Breast epithelium (tissue), 4 donors: ENCODE measurements at places on chromosomes 6 and 20.

DNA sequence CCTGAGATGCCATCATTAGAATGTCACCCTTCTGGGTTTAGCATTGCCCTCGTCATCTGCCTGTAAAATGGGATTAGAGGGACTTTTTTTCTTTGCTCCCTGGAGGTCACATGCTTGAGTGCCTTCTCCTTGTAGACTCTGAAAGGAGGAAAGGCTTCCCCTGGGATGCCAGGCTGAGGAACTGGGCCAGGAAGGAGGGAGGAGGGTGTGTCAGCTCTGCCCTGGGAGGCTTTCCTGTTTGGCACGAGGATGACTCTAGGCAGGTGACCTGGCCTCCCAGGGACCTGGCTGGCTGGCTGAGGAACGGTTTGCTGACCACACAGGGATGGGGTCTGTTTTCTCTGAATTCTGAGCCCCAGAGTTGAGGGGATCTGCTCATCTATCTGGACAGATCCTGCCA is 137.9 kb upstream of the RNF24 start:
- no peaks in the 10 kb centered on the region for H3K27me3 ChIP-seq
- H3K4me3 ChIP-seq: no peak overlapping the region
- no peak for DNase-seq

DNA sequence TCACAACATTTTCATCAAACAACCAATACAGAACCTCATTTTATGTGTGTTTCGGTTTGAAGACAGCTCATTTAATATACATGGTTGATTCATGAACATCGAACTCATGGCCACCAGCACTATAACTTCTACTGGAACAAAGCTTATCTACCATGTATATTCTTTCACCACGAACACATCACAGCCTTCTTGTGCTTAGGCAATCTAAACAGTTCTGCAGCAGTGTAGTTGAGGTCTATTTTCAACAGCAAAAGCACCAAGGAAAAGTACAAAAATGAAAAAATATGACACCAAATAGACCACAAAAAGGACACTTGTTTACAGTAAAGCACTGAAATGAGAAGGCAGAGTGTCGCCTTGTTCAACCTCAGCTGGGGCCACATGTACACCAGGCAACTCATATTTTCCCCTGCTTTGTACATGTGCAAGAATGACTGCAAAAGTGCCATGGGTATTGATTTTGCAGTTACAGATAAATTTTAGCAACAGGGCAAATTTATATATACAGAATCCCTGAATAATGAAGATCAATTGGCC is 25.8 kb upstream of the KCNK5 start:
- no peaks in the 10 kb centered on the region for H3K4me1 ChIP-seq
- no peak for DNase-seq
- H3K4me3 ChIP-seq: no peak overlapping the region
- H3K36me3 ChIP-seq: no peaks in the 10 kb centered on the region
- peaks cover 5% of the 10 kb centered on the region for H3K27me3 ChIP-seq

GRCh38 chr6:40444312-40444711 is 142.9 kb downstream of the LRFN2 start:
- no peak overlapping the region for H3K4me3 ChIP-seq
- no peak for DNase-seq
- no peaks in the 10 kb centered on the region for H3K36me3 ChIP-seq

DNA sequence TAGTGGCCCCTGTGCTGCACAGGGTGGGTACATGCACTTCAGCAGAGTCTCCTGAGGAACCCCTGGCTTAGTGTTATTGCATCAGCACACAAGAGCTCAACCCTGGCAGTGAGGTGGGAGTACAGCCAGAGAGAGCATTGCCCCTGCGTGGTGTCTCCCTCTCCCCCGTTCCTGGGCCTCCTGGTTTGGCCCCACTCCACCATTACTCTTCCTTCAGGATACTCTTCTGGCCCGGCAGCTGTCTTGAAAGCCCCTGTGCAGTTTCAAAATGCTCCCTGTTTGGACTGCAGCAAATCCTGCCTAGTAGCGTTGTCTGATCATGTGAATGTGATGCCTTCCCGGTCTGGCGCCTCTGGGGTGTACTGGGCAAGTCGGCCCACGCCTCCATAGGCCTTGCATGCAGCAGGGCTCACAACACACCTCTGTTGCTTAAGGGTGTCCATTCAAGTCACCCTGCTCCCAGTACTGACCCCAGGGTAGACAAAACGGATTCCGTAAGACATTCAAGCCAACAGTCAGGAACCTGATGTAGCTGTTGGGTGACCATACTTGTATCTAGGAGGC is 32.1 kb downstream of the TXNDC5 start:
- no peaks in the 10 kb centered on the region for H3K36me3 ChIP-seq
- H3K4me3 ChIP-seq: no peak overlapping the region
- DNase-seq: no peak
- H3K4me1 ChIP-seq: no peaks in the 10 kb centered on the region
- no peak overlapping the region for H3K27ac ChIP-seq
- no peaks in the 10 kb centered on the region for H3K27me3 ChIP-seq

DNA sequence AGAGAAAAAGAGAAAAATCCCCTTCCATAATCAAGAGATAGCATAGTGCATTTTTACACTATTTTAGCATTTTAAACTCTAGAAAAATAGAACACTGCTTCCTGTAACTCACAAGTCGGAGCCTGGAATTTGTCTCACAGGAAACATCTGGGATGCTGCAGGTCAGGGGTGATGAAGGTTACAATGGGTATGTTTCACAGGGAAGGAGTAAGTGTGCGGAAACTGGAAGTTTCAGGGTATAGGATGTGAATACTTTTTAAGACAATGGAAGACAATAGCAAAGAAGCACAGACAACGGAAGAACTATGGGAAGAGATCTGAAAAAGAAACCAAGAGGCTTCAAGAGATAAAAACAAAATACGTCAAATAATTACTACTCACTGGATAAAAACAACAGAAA is 361.0 kb upstream of the MARCKS start:
- no peaks in the 10 kb centered on the region for H3K4me1 ChIP-seq
- H3K36me3 ChIP-seq: no peaks in the 10 kb centered on the region
- no peak for DNase-seq

DNA sequence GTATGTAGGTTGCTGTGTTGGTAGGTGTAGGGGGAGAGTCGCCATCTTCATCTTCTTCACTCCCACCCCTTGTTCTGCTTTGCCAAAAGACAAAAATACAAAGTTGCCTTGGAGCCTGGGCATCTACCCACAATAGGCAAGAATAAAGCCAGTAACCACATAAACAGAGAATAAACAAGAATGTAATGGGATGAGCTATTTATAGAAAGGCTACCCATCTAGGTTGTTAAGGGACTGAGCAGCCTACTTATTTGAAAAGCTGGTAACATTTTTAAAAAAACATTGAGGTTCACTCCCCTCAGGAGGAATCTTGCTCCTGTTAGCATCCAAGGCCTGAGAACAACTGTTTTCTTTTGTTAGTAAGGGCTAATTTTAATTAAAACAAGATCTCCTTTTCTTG is 301.4 kb upstream of the STXBP5 start:
- H3K4me3 ChIP-seq: no peak overlapping the region
- H3K36me3 ChIP-seq: no peaks in the 10 kb centered on the region
- H3K4me1 ChIP-seq: peaks cover 12% of the 10 kb centered on the region
- no peaks in the 10 kb centered on the region for H3K27me3 ChIP-seq
- no peak for DNase-seq

DNA sequence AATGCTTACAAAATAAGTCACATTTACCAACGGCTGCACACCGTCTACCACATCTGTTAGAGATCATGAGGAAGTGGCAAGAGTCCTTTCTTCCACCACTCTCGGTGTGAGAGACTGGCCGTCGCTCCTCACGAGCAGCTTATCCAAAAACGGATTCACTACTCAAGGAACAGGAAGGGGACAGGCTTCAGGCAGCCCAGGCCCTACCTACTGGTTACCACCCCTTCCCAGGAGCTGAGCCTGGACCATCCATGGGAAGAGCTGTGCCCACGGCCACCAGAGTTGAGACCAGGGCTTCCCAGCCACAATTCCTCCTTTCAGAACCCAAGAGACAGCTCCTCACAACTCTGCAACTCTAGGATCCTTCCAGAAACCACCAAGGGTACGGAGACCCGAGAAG is 37.0 kb downstream of the FOXF2 start:
- no peak overlapping the region for H3K27ac ChIP-seq
- no peak for DNase-seq
- H3K36me3 ChIP-seq: no peaks in the 10 kb centered on the region
- H3K4me3 ChIP-seq: peak overlapping the region; percentile 21
- H3K27me3 ChIP-seq: no peaks in the 10 kb centered on the region

GRCh38 chr20:39762716-39763115 is 800.6 kb downstream of the DHX35 start:
- H3K27ac ChIP-seq: no peak overlapping the region
- no peak overlapping the region for H3K4me3 ChIP-seq
- no peaks in the 10 kb centered on the region for H3K27me3 ChIP-seq
- DNase-seq: no peak

GRCh38 chr20:49751397-49751736 is 37.7 kb upstream of the B4GALT5 start:
- H3K27me3 ChIP-seq: no peaks in the 10 kb centered on the region
- H3K36me3 ChIP-seq: no peaks in the 10 kb centered on the region
- peak overlapping the region; percentile 70 for H3K27ac ChIP-seq
- H3K4me3 ChIP-seq: no peak overlapping the region

DNA sequence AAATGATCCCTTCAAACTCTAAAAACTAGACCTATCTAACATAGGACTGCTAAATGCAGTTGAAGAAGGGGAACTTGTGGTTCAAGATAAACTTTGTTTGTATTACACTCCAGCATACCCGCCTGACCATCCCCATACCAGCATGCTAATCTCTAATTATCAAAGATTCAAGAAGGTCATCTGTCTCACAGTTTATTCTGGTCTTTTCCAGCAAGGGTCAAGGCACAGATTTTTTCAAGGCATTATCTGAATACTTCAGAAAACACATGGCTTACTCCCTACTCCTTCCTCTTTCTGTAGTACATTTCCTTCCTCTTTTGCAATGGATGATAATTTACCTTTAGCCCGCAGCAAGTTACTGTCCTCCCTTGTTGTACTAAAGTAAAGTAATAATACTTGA is 174.1 kb downstream of the PKHD1 start:
- H3K27me3 ChIP-seq: no peaks in the 10 kb centered on the region
- DNase-seq: no peak
- H3K27ac ChIP-seq: no peak overlapping the region
- H3K4me1 ChIP-seq: no peaks in the 10 kb centered on the region
- H3K36me3 ChIP-seq: no peaks in the 10 kb centered on the region

GRCh38 chr6:44072959-44073611 is 54.2 kb downstream of the MRPL14 start:
- peak overlapping the region; percentile 91 for H3K27ac ChIP-seq
- H3K4me1 ChIP-seq: peaks cover 4% of the 10 kb centered on the region
- peak overlapping the region; percentile 73 for H3K4me3 ChIP-seq
- H3K27me3 ChIP-seq: no peaks in the 10 kb centered on the region

DNA sequence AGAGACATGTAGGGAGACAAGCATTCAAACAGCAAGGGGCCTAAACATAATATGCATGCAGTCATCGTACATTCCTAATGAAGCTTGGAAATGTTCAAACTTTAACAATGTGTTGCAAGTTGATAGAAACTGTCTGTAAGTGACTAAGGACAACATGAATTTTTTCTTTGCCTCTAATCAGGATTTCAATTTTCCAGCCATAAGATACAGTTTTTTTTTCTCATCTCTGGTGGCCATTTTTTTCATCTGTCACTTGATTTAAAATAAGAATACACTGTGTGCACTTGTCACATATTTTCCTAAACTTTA is 22.2 kb upstream of the MTRF1L start:
- H3K27me3 ChIP-seq: no peaks in the 10 kb centered on the region
- H3K4me1 ChIP-seq: no peaks in the 10 kb centered on the region
- no peak overlapping the region for H3K4me3 ChIP-seq
- H3K27ac ChIP-seq: no peak overlapping the region
- H3K36me3 ChIP-seq: no peaks in the 10 kb centered on the region

DNA sequence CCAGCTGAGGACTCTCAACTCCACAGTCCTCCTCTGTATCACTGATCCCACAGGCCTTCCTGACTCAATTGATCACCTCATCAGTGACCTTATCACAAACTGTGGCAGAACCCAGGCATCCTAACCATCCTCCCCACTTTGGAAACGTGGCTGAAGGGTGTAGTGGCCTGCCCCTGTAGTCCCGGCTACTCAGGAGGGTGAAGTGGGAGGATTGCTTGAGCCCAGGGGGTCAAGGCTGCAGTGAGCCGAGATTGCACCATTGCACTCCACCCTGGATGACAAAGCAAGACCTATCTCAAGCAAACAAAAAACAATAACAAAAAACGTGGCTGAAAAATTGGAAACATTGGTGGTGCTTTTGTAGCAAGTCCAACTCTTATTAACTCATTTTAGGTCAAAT is 203.4 kb upstream of the ZNF217 start:
- H3K4me3 ChIP-seq: no peak overlapping the region
- no peaks in the 10 kb centered on the region for H3K27me3 ChIP-seq
- no peak for DNase-seq

- DNase-seq: no peak
- H3K27ac ChIP-seq: no peak overlapping the region
- no peaks in the 10 kb centered on the region for H3K36me3 ChIP-seq
- H3K27me3 ChIP-seq: no peaks in the 10 kb centered on the region
These were observed 197.1 kb downstream of the KHDC1L start for GRCh38 chr6:73028124-73028766.

GRCh38 chr6:159180001-159180400 is 10.8 kb downstream of the FNDC1 start:
- H3K4me3 ChIP-seq: no peak overlapping the region
- H3K36me3 ChIP-seq: no peaks in the 10 kb centered on the region
- H3K27ac ChIP-seq: no peak overlapping the region
- H3K27me3 ChIP-seq: no peaks in the 10 kb centered on the region

GRCh38 chr6:31070711-31071197 is 41.6 kb downstream of the C6orf15 start:
- no peaks in the 10 kb centered on the region for H3K4me1 ChIP-seq
- no peaks in the 10 kb centered on the region for H3K27me3 ChIP-seq
- H3K4me3 ChIP-seq: no peak overlapping the region

- peak within 1 kb of the TSS; percentile 74 for H3K27ac ChIP-seq
- H3K27me3 ChIP-seq: no peaks in the 10 kb centered on the region
- peak within 1 kb of the TSS; percentile 61 for H3K4me3 ChIP-seq
These were observed at the start of gene BTN3A1 for GRCh38 chr6:26401987-26402658. BTN3A1 (plus strand) TSS chr6:26402275; CDS start chr6:26405564, 3,289 bp downstream.

DNA sequence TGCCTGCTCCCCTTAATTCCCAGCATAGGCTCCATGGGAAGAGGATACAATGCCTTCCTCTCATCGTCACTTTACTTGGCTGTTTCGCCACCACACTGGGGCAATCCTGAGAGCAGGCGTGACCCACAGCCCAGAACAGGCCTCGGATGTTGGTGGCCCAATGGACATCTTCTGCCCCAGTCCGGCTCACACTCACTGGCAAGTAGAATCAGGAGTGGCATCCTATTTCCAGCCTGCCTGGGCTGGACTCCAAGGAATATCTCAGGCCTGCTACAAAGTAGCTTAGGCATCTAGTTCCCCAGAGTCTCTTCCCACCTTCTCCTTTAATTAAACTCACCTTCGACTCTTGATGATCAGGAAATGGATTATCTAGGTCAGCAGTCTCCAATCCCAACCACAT is 110.5 kb downstream of the LRFN2 start:
- no peak for DNase-seq
- H3K4me1 ChIP-seq: no peaks in the 10 kb centered on the region
- no peaks in the 10 kb centered on the region for H3K27me3 ChIP-seq
- no peak overlapping the region for H3K27ac ChIP-seq

DNA sequence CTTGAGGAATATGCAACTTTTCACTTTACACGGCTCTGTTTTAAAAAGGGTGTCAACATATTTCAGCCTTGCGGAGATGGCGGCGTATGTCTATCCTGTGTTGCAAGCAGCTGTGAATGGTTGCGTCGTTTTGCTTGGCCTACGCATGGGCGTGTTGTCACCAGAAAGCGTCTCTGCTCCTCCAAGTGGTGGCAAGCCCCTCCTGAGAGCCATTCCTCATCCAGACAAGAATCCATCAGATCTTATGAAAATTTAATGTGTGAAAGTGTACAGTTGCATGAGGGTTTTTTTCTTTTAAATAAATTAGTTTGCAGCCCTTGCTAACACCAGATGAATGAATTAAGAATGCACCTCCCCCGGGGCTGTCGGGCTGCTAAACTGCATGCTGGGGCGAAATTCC is 114.4 kb downstream of the PHACTR3 start:
- H3K27me3 ChIP-seq: peaks cover 6% of the 10 kb centered on the region
- H3K36me3 ChIP-seq: no peaks in the 10 kb centered on the region
- H3K4me3 ChIP-seq: no peak overlapping the region
- no peak overlapping the region for H3K27ac ChIP-seq
